ENCODE measurements at places on chromosomes 7 and 10.
A peak's percentile ranks its signal among the peaks of the same experiment; 100 is the strongest.

GRCh38 chr10:22228943-22229801 lies 11.4 kb upstream of the EBLN1 start:
- DNase-seq: peak; percentile 89

DNA sequence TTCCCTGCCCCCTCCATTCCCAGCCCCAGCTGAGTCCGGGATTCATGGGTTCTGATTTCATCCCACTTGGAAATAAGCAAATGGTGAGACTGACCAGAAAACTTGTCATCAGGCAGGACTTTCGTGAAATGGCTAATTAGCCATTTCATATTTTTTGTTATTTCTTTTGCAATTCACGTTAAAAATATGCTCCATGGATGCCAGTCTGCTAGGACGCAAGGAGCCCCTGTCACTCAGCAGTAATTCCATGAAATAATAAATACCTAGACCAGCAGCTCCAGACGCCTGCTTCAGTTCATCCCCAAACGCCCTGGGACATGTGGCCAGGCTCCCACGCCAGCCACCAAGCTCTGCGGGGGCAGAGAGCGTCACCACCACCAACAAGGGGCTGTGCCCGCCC lies 111.0 kb downstream of the TRIL start:
- no peak for DNase-seq

DNA sequence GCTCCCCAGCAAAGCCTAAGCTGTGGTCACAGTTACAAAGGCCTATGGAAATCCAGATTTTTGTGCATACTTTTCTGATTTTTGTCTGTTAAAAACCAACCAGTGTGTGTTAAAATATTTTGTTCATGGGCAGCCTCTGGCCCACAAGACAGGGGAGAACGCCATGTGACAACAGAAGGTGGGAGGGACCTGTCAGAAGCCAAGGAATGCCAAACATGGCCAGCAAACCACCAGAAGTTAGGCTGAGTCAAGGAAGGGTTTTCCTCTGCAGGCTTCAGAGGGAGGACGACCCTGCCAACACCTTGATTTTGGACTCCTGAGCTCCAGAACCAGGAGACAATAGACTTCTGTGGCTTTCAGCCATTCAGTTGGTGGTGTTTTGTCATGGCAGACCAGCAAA lies 127.3 kb downstream of the CUL2 start:
- no peak for DNase-seq

- no peak for DNase-seq
Observed at GRCh38 chr10:128481152-128481840, 355.1 kb upstream of the MKI67 start.

GRCh38 chr7:30973791-30974604 lies 10.2 kb downstream of the GHRHR start:
- no peak for DNase-seq

- no peak for DNase-seq
Observed at GRCh38 chr7:143284591-143285469, at the start of gene TMEM139. TMEM139 (plus strand) TSS chr7:143284958; CDS start chr7:143285958, 1,000 bp downstream.

DNA sequence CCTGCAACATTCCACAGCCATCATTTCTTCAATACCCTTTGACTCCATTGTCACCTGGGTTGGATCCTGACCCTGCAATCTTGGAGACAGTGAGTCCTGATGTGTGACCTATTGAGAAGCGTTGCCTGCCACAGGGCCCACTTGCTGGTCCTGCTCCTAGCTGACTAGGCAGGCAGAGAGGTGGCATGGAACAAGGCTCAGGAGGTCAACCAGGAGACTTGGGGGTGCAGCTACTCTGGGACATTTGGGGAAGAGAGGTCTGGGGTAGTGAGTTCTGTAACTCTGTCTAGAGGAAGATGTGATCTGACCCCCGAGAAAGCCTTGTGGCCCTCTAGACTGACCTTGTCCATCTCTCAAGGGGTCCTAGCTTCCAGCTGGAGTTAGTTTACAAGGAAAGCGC lies 1.8 kb downstream of the ZMIZ2 start:
- no peak for DNase-seq

DNA sequence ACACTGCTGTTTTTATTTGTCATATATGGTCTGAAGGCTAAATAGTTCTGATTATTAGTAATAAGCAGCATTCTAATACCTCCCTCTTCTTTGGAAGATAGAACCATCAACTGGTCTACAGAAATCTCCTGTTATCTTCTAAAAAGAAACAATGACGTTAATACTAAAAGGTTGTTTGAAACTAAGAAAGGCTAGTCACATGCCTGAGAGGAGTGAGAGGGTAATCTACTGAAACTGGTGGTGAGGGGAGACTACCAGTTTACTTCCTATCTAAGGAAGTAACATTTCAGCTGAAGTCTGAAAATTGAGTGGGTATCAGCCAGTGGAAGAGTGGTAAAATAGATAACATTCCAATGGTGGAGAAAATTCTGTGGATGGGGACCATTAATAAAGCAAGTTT lies 48.4 kb downstream of the FGFBP3 start:
- DNase-seq: no peak

DNA sequence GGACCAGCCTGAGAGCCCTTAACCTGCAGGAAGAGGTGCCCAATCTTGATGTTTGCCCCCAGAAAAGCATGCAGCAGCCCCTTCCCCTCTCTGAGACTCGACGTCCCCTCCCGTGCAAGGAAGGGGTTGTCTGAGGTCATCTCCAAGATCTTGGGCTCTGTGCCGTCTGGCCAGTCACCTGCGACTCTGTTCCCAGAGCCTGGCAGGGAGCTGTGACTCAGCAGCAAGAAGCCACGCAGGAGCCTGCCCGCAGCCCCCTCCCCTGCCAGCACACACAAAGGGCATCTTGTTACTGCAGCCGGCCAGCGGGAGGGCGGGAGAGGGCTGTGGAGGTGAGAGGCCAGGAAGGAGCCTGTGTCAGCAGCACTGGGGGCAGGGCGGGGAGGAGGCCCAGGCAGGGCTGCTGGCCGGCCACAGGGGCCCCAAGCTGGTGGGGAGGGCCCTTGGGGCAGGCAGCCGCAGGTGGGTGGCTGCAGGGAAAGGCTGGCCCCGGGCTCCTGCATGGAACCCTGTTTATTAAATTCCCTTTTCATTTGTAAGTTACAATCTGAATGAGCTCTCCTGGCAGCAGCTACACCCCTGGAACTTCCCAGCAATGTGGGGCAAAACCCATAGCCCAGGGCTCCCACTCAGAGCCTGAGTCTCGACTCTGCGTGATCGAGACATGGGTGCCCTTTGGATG lies 103.7 kb upstream of the ZMIZ1 start:
- DNase-seq: no peak

- DNase-seq: no peak
Observed at GRCh38 chr10:103626178-103626577, 132.7 kb downstream of the NEURL1 start.

DNA sequence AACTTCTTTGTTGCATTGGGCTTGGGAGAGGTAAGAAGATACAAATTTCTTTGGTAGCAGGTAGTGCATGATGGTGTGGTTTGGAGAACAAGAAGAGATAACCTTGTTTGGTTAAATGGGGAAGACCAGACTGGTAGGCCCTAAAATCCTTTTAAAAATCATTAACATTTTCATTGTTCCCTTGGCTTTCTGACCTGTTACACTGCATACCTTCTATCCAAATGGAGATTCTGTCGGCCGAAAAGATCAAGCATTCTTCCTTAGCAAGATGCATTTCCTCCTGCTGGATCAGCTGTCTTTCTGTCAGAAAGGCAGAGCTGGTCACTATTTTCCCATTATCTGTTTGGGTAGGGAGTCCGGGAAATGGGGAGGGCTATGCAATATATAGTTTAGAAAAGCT lies 33.7 kb downstream of the AGK start:
- no peak for DNase-seq

- no peak for DNase-seq
Observed at GRCh38 chr7:110084181-110084807, 1006.6 kb upstream of the LRRN3 start.

- no peak for DNase-seq
Observed at GRCh38 chr7:75945297-75946168, 30.6 kb downstream of the POR start.

DNA sequence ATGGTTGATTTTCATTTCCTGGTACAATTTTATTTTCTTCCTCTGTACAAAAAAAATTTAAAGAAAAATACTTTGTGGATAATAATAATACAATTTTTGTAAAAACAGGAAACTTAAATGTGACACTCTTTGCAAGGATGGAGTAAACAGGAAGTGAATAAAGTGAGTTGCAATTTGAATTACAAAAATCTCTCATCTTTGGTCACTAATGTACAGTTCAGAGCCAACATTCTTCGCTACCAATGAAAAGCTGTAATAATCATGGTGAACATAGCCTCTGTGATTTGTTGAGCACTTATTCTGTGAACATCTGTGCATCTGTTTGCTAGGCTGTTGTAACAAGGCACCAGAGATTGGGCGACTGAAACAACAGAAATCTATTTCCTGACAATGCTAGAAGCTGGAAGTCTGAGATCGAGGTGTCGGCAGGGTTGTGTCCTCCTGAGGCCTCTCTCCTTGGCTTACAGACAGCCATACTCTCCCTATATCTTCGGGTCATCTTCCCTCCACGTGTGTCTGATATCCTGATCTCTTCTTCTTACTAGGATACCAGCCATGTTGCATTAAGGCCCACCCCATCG lies 295.3 kb upstream of the KLF6 start:
- DNase-seq: no peak

GRCh38 chr10:25745976-25746375 lies 188.1 kb upstream of the MYO3A start:
- DNase-seq: no peak

DNA sequence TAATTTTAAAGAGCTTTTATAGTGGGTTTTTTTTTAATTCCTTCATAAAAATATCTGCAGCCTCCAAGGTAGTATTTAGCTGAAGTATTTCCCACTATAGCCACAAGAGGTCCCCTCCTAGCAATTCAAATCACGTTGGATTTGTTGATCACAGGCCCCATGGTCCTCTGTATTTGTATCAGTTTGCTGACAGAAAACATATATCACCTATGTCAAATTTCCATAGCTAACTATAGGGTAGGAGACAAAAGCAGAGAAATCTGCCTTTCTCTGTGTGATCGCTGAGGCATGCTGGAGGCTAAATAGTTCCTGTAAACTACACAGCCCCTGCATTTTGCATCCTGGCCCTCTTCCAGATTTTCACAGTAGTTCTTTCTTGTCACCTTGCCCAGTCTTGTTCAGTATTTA lies 1.7 kb upstream of the CTNNA3 start:
- no peak for DNase-seq

DNA sequence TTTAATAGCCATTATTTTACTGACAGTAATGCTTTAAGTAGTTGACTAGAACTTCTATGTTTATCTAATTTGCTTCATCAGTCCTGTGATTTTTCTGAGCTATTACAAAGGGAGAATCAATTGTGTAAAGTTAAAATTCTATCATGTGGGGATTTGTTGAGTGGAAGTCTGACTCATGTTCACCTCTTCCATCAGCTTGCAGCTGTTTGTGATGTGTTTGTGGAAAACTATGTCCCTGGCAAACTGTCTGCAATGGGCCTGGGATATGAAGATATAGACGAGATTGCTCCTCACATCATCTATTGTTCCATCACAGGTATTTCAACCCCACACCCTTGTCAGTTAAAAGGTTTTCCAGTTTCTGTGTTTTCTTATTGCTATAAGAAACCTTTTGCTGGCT lies 59.9 kb downstream of the SUGCT start:
- no peak for DNase-seq

DNA sequence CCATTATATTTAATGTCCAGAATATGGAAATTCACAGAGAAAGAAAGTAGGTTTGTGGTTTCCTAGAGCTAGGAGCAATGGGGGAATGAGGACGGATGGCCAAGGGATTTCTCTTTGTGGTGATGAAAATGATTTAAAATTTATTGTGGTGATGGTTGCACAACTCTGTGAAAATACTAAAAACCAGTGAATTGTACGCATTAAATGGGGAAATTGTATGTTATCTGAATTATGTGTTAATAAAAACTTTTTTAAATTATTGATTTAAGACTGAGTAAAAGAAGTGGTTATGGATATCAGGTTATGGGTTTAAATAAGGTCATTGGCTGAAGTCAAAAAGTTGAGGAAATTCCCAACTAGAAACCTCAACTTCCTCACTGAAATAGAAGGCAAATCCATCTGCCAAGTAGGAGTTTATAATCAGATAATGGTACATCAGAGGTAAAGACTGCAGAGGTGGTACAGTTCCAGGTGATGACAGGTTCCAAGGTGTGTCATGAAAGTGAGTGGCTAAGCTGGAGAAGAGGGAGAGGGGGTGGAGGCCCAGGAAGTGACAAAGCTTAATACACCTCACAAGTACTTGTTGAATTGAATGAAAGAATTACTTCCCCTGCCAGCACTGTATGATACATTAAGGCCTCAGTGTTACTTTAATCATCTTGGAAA lies 68.9 kb upstream of the CCDC71L start:
- DNase-seq: no peak

GRCh38 chr10:88659725-88660597 lies 4.3 kb upstream of the LIPF start:
- DNase-seq: no peak

- no peak for DNase-seq
Observed at GRCh38 chr10:103849880-103850571, 5.3 kb downstream of the SH3PXD2A start.

GRCh38 chr7:102152672-102153598 lies 133.7 kb upstream of the SH2B2 start:
- DNase-seq: no peak

- no peak for DNase-seq
Observed at GRCh38 chr7:34491899-34492298, 166.1 kb upstream of the NPSR1 start.

- DNase-seq: no peak
Observed at GRCh38 chr10:71968553-71969474, 4.6 kb downstream of the CHST3 start.

DNA sequence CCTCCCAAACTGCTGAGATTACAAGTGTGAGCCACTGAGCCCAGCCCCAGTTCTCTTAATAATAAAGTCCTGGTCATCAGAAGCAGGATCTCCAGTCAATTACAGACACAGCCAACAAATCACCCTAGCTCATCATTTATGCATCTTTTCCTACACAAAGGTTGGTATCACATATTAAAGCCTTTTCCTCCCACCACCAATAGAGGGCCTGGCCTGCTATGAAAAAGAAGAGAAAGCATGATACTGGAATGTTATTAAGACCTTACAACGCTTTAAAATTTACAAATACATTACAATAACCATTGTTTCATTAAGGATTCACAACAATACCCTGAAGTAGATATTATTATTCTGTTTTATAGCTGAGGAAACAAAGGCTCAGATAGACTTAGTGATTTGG lies 25.9 kb downstream of the VAX1 start:
- DNase-seq: no peak

DNA sequence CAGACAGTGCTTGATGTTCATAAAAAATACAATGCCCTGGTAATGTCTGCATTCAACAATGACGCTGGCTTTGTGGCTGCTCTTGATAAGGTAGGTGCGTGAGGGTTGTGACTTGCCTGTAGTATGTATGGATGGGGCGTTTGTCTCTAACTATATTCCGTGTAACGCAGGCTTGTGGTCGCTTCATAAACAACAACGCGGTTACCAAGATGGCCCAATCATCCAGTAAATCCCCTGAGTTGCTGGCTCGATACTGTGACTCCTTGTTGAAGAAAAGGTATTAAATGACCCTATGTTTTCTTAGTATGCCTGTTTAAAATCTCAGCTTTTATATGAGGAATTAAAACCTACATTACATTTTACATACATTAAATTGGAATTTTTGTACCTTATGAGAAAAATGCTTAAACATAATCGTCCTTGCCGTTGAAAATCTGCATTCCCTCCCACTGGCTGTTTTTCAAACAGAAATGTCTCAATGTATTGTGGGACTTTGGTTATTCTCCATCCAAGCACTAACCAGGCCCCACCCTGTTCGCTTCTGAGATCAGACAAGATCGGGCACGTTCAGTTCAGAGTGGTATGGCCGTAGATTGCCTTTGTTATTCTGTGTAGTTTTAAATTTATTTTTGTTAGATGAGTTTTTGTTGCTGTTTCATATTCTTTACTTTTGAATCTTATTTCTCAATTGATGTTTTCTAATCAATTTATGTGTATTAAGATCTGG lies 85.3 kb downstream of the CUL1 start:
- no peak for DNase-seq
